Thyroid gland (tissue), 4 donors: ENCODE measurements at places on chromosomes 2 and 18. TPM values are rescaled to one million over a fixed set of nuclear protein-coding genes. Genes with fewer than 3 reads are reported as not detected.

DNA sequence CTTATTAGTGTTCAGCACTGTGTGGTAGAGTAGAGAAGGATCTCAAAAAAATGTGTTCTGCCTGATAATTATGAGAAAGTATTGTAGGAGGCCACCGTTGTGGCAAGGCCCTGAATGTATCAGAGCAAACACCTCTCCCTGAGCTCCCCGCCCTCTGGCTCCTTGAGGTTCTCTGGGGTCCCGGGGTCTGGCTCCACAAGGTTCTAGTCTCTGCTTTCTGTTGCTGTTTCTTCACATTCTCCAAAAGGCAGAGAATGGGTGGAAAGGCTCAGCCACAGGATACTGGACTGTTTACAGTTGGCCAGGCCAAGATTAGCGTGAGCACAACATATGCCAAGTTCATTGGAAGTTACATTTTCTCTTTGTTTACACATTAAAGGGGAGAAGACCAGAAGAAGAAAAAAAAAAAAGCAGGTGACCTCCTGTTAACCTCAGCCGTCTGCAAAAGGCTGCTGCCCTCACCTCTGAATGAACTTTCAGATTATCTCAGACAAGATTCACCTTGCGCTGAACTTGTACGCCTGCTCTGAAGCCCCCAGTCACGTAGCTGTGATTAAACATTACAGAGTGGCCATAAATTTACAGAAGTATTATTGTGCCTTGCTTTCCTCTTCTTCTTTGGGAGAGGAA is 56.6 kb upstream of the CYP26B1 start:
- DNase-seq = no peak

DNA sequence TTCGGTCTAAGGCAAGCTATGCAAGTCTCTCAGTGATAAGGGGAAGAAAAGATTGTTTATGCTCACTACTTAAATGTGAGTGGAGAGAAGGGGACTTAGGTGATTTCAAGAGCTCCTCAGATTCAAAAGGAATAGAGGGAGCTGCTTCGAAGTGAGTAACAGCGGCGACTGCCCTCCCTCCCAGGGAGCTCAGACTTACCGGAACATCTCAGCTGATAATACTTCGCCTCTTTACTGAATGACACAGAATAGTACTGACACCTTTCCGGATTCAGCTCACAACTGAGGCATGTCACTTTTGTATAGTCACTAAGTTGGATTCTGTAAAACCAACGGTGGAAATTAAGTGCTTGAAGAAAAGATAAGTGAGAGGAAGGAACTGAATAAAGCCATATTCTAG is 55.5 kb downstream of the DPP4 start:
- DNase-seq = no peak

DNA sequence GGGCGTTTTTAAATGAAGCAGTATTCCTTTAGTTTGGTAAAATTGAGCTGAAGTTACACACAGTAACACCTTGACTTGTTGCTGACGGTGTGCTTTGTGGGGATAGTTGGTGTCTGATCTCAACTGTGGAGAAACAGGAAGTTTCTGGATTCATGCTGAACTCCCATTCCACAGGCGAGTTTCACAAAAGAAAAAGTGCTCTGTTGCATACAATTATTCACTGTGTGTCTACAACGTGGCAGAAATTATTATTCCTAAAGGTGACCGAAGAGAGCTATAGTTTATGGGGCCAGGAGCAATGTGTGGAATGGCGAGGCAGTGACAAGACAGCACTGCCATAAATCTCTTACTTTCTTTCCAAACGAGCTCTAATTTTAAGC is 463 bp upstream of the CABYR start:
- no peak for DNase-seq

DNA sequence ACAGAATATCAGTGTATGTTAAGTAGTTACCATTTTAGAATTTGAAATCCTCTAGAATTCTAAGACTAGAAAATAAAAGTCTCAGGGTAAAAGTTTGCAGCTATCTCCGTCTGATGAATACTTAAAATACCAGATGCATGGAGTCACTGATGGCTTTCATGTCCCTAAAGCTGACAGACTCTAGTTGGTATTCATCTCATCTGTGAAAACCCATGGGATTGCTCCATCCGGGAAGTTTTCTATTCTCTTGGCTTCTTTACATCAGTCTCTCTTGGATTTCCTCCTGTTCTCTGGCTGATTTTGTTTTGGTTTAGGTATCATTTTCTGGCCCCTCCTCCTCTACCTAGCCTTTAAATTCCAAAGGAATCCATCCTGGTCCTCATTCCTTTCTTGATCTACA is 465.6 kb upstream of the POU3F3 start:
- no peak for DNase-seq

DNA sequence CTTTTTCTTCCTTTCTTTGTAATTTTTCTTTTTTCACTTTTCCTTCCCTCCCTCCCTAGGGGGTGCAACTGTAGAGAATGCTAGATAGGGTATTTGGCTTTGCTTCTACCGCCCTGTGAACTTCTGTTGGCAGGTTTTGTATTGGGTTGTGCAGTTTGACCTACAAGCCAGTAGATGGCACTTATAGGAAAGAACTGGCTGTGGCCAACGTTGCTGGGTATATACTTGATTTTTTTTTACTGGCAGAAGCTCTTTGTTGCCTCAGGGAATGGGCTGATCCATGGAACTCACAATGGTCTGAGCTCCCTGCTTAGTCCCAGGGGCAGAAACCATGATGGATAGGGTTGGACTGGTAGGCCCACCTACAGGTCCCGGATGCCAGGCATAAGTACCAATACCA is 1019.5 kb upstream of the LRRTM1 start:
- no peak for DNase-seq

DNA sequence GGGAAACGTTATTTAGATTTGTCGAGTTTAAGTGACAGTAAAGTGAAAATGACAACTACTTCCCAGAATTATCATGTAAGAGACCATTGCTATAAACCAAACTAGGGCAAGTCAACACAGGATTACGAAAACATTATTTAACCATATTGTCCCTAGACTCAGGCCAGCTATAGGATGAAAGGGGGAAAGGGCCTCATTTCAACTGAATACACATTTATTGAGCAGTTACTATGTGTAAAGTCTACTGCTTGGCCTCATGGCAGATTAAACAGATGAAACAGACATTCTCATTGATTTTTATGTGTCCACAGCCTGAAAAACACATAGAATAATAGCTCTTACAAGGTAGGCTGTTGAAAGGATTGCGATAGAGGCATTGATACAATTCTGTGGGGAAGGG is 32.7 kb downstream of the ARHGEF33 start:
- no peak for DNase-seq

DNA sequence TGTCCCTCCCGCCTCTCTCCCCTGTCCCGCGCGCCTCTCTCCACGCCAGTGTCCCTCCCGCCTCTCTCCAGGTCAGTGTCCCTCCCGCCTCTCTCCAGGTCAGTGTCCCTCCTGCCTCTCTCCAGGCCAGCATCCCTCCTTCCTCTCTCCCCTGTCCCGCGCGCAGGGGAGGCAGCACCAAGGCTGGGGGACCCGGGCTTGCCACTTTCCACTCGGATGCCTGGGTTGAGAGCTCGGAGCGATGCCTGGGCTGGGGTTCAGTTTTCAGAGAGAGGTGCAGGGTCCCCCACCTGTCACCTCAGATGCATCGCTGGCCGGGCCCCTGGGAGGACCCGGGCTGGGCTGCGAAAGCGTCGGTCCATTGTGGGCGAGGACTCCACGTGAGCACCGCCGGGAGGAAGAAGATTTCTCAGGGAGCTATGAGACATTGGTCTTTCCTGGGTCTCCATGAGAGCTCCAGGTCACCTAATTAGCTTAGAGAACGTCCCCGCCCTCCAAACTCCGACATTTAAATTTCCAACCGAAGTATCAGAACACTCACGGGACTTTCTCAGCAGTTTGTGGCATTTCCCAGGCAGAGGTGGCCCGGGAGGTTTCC is 2.1 kb downstream of the FBLN7 start:
- DNase-seq = peak; percentile 23

DNA sequence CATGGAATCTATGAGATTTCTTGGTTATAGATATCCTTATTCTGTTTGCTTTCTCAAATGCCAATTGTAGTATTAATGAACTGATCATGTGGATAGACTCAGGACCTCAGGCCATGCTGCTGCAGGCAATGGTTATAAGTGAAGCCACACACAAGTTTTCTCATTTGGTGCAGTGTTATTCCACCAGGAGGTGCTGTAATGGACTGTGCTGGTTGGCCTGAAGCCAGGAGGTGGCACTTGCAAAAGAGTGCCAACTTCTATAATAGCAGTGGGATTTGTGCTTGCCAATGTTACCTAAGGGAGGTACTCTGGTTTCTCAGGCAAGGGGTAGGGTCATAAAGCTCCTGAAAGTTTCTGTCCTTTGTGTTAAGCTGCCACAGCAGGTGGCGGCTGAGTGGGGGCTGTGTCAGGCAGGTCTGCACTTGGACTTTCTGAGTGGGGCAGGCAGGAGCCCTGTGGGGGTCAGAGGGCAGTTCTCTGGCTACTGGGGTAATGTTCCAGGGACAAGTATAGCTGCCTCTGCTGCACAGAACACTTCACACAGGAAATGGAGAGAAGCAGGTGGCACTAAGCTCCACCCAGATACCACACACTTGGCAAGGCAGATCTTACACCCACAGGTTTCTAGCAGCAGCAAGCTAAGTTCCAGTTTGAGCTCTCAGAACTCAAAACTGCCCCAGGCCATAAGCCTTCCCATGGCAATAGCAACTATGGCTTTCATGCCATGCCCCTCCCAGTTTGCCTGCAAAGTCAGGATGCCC is 352.6 kb upstream of the CWC22 start:
- DNase-seq = no peak

- DNase-seq = no peak
Measured at GRCh38 chr2:186918495-186918894, 69.5 kb upstream of the ZSWIM2 start.

- DNase-seq = no peak
Measured at GRCh38 chr2:71690876-71691475, 237.6 kb downstream of the DYSF start.

GRCh38 chr2:121429927-121430520 is 100.7 kb upstream of the RNU4ATAC start:
- no peak for DNase-seq

DNA sequence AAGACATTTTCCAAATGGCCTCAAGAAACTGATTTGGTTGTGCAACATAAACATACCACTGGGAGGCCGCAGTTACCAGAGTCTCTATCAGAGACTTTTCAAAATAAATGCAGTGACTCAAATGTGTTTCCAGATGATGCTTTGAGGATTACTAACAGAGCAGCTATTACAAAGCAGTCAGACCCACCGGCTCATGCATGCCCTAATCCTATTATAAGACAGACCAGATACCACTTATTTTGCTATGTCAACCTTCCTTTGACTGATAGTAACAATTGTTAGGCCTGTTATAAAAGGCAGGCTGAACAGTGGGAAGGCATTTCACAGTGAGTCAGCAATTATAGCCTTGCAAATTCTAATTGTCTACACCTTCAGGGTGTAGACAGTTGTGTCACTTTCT is 217.7 kb downstream of the LRRTM1 start:
- DNase-seq = no peak

- DNase-seq = peak; percentile 62
Measured at GRCh38 chr18:23228102-23229061, 93.1 kb downstream of the CABLES1 start.

GRCh38 chr2:80815259-80815658 is 510.7 kb upstream of the LRRTM1 start:
- no peak for DNase-seq

DNA sequence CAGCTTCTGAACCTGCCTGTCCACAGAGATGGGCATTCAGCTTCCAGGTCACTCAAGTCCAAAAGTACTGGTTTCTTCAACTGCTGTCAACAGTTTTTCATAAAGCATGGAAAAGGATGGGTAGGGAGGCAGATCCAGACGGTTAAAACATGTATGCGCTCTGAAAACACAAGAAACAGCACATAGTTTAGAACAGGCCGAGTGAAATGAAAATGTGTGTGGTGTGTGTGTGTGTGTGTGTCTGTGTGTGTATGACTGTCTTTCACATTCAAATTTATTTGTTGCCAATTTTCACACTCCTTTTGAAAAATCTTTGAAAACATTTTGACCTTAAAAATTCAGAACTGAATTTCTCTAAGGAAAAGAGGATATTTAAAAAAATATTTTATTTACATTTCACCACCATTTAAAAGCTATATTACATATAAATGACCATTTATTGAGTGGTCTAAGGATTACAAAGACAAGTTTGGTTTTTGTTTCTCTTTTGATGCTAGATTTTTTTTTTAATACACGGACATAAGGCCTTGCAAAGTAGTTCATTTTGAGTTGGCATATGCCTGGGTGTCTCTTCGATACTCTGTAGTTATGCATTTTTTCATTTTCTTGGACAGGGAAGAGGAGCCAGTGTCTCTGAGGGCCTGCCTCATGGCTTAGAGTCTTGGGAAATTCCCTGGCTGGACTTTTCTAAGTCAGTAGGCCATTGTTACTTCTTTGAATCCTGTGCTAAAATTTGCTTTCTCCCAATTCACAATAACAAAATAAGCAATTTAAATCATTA is 30.0 kb upstream of the STK17B start:
- DNase-seq = no peak

GRCh38 chr2:213221957-213222356 is 62.3 kb upstream of the SPAG16 start:
- DNase-seq = no peak

GRCh38 chr18:59728816-59729215 is 31.6 kb upstream of the CCBE1 start:
- no peak for DNase-seq

DNA sequence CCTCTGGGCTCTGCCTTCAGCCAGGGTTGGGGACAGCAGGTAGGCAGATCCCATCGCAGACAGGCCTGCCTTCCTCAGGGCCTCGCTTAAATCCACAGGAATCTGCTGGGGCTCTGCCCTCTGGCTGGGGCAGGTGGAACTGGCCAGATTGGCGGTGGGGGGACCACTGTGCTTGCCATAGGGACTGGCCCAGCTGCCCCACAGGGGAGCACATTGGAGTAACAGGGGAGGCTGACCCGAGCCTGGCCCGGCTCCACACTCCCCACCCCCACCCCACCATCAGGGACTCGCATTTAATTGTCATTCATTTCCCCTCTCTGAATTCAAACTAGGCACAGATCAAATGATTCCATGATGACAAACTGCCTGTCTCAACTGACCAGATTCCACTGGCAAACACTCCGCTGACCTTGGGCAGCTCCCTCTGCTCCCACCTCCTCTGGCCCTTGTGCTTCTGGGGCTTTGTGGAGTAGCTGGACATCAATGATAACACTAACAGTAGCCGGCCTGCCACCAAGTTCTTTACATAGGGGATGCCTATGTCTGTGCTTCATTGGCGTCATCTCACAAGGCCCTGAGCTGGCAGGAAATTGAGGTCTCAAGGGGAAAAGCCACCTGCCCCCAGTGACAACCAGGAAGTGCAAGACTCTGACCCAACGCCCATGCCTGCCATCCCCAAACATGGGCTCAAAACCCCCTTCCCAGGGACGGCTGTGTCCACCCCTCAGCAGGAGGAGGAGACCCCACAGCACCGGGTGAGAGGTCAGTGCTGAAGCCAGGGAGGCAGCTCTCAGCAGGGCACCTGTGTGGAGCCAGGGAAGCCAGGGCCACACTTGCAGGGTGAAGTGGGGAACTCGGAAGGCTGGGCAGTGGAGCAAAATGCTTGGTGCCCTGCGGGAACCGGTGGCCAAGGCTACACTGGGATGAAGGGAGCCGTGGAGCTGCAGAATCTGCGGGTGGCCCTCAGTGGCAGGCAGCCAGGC is 2.1 kb upstream of the B3GNT7 start:
- DNase-seq = peak; percentile 43

- DNase-seq = no peak
Measured at GRCh38 chr2:160632084-160632975, 138.7 kb upstream of the RBMS1 start.

The IL37 gene
- total RNA-seq = not detected

The MDH1B gene
- total RNA-seq = 8.4 TPM

The DNAJC5G gene
- total RNA-seq = 0.33 TPM

The ZNF396 gene
- 5.3 TPM for total RNA-seq

The AMER3 gene
- 0.08 TPM for total RNA-seq

The PCARE gene
- 0.11 TPM for total RNA-seq

The RGPD3 gene
- total RNA-seq = 0.67 TPM

The ADD2 gene
- total RNA-seq = 2.8 TPM

The SNORC gene
- 0.79 TPM for total RNA-seq
